ENCODE measurements at places on chromosomes 1 and 21. TPM values are rescaled to one million over a fixed set of nuclear protein-coding genes. Genes with fewer than 3 reads are reported as not detected.

DNA sequence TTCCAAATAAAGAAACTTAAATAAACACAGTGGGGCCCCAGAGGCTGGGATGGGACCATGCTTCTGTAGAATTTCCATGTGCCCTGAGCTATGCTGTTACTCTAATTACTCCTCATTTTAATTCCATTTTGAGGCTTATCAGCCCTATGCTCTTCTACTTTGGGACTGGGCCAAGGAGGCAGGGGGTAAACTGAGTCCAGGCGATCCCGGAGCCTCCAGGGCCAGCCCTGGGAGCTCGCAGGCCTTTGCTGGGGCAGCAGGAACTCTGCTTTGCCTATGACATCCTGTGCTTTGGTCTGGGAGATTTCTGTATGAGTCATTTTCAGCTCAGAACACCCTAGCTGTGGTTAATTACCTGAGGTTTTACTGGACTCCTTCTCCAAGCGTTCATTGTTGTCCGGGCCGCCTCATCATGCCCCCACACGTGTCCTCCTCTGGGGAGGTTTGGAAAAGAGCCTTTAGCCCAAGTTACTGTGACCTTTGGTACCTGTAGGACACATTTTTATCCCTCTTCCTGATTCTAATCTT, 95.7 kb downstream of the RHOU start:
- no peak for DNase-seq

DNA sequence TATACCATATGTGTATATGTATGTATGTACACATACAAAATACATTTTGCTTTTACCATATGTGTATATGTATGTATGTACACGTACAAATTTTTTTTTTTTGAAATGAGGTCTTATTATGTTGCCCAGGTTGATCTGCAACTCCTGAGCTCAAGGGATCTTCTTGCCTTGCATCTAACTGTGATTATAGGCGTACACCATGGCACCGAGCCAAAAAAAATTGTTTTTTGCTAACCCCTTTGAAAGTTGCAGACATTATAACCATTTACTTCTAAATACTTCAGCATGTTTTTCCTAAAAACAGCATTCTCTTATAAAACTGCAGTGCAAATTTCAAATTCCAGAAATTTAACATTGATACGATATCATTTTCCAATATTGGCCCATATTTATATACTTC, 147.0 kb downstream of the POU2F1 start:
- no peak for DNase-seq

- DNase-seq, result no peak
These were observed 125.4 kb upstream of the IGSF21 start for GRCh38 chr1:17982197-17982596.

GRCh38 chr1:203065191-203065590, 20.6 kb downstream of the MYOG start:
- DNase-seq, result no peak

GRCh38 chr1:165114022-165114888, 242.3 kb downstream of the LMX1A start:
- DNase-seq, result no peak

- DNase-seq, result no peak
These were observed 24.7 kb downstream of the KIAA0040 start for GRCh38 chr1:175167861-175168260.

DNA sequence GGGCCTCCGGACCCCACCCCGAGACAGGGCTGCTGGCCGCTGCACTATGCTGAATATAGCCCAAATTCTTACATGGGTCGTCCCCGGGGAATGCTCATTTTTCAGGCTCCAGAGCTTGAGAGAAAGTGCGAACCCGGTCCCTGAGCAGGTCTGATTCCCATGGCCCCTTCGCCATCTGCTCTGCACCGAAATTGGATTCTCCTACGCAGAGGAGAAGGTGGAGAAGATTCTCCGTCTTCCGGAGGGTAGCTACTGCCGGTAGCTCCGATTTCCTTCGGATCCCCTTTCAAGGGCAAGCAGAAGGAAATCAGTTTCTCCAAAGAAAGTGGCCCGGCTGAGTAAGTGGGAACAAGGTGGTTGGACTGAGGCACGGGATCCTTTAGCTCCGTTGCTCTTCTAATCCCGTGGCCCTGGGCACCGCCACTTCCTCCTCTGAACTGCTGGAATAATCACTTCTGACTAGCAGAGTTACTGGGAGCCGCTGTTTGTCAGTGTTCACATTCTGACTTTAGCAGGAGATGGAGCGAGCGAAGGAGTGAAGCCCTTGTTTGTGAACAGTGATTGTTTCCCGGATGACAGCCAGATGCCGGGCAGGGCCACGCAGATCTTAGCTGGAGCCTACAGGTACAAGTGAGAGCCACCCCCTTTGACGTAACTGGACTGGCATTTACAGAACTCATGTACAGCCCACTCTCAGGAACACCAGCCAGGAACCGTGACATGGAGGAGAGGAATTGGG, 1.1 kb upstream of the ZNF496 start:
- DNase-seq, result no peak

DNA sequence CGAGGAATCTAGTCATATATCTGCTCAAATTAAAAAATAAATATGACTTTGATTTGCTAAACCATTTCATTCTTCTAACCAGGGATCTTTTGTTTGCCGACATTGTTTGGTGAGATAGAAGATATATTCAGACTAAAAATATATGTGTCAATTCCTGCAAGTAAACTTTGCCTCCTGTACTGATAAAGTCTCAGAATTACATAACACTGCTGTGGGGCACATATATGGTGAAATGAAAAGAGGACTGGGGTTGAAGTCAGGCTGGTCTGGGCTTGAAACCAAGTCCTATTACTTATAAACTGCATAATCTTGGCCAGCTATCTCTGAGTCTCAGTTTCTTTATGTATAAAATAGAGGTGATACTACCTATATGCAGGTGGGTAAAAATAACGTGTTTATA, 9.8 kb downstream of the SCMH1 start:
- DNase-seq, result no peak

The AGL gene
- total RNA-seq, result 16.9 TPM

DNA sequence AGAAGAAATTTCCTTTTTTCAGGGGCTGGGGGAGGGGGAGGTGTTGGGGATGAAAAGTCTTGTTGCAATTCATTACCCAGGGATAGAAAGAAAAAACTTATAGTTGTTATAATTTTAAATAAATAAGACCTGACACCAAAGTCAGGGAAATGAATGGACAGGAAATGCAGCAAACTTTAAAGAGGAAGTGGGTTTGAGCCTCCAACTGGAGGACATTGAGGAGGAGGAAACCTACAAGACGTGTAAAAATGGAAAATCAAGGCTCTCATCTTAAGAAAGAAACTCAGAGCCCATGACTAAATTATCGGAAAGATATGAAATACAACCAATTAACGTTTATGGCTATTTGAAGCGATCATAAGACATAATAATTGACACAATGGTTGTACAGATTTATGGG, 54.4 kb downstream of the NIBAN1 start:
- DNase-seq, result no peak

DNA sequence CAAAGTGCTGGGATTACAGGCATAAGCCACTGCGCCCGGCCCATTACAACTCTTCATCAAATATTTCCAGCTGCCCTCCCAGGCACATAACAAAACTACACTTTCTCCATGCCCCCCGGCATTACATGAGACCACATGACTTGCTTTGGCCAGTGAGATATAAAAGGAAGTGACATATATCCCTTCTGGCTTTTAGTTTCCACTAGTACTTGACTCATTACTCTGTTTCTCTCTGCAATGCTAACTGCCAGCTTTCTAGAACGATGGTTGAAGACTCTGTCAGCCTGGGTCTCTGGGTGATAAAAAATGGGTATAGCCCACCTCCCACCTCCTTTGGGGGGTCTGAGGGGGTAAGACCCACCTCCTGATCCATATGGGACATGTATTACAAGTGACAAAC, 24.2 kb downstream of the ABL2 start:
- DNase-seq, result no peak

DNA sequence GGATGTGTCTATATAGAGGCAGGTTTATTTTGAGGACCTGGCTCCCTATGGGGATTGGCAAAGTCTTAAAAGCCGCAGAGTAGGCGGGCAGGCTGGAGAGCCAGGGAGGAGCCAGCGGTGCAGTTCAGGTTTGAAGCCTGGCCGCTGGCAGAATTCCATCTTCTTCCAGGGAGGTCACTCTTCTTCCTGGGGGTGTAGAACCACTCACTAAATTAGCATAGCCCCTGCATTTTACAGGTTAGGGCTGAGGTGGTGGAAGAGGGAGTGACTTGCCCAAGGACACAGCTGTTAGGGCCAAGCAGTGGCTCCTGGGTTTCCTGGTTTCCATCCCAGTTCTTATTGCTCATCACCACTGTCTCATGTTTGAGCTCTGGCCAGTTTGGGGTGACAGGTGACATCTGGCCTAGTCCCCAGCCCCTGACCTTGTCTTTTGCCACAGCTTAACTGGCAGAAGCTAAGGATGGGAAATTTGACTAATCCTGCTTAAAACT, 1.4 kb downstream of the PINK1 start:
- no peak for DNase-seq

GRCh38 chr1:44262414-44262813, 49.1 kb downstream of the DMAP1 start:
- DNase-seq, result no peak

The PCSK9 gene
- 8.6 TPM for total RNA-seq

DNA sequence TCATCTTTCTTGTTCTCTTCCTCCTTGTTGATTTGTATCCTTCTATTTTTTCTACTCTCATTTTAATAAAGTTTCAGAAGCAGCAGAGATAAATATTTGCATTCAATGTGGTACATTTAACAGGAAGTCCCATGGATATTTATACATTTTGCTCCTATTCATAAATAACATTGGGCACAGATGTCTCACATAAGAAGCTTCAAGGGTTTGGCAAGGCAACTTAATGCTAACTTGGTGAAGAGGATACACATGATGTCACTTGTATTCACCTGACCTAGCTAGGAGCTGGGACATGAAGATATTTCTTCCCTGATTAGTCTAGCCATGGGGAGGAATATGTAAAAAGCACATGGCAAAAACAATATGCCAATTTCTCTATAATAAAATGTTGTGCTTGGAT, 65.1 kb upstream of the DUSP10 start:
- no peak for DNase-seq

GRCh38 chr1:76268341-76268740, 193.8 kb downstream of the ST6GALNAC3 start:
- DNase-seq, result no peak

DNA sequence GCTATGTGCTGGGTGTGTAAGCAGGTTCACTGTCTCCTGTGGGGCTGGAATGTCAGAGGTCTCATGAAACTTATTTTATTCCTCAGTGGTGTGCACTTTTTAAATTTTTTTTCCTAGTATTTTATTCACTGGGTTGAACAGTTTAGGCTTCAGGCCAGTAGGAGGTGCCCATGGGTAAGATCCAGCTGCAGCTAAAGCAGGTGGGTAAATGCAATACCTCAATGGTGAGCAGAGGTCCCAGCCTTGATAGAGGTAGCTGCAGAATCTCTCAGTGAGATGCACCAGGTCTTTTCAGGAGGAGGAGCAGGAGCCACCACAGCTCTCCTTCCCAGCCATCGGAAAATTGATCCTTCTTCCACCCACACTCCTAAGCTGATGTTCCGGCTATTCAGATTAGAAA, 12.6 kb upstream of the OR6N2 start:
- no peak for DNase-seq

GRCh38 chr1:24830680-24831272, 85.5 kb downstream of the CLIC4 start:
- DNase-seq, result no peak

GRCh38 chr1:87560601-87561360, 232.1 kb downstream of the LMO4 start:
- no peak for DNase-seq

- no peak for DNase-seq
These were observed 234.5 kb downstream of the PLA2G4A start for GRCh38 chr1:187063271-187063670.

The FMO2 gene
- 58.3 TPM for total RNA-seq

DNA sequence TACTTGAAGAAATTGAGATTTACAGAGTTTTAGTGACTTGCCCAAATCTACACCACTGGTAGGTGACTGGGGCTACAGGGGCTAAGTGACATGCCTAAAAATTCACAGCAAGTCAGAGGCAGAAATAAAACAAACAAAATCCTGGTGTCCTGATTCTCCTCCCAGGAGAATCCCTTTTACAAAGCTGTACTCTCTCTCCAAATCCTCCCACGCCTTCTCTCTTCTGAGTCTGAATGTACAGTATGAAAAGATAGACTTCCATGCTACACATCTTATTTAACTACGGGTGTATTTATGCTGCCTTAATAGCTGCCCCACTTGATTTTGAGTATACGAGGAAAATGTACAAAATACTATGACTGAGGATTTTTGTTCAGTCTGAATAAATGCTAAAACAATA, 65.4 kb downstream of the SGIP1 start:
- DNase-seq, result no peak

The TSTD1 gene
- total RNA-seq, result 13.1 TPM

- no peak for DNase-seq
These were observed 18.2 kb downstream of the PLCH2 start for GRCh38 chr1:2494323-2494693.

DNA sequence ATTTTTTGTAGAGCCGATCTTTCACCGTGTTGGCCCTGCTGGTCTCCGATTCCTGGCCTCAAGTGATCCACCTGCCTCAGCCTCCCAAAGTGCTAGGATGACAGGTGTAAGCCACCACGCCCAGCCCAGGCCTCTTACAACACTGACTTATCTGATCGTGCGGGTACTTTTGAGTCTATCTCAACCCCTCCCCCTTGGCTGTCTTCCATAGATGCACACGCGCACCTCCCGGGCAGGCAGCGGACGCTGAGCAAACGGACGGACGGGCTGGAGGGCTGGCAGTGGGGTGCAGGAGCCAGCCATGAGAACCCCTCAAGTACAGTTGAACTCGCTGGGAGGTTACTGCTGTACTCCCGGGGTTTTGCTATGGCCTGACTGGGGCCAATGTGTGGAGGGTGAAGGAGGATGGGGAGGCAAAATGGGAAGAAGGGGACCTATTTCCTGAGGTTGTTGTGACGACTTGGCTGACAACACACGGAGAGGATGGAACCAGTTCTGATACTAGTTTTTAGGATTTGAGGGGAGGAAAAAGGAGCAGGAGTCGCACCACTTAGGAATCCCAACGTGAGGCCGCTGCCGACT, 959 bp downstream of the CD58 start:
- DNase-seq, result peak; percentile 64

DNA sequence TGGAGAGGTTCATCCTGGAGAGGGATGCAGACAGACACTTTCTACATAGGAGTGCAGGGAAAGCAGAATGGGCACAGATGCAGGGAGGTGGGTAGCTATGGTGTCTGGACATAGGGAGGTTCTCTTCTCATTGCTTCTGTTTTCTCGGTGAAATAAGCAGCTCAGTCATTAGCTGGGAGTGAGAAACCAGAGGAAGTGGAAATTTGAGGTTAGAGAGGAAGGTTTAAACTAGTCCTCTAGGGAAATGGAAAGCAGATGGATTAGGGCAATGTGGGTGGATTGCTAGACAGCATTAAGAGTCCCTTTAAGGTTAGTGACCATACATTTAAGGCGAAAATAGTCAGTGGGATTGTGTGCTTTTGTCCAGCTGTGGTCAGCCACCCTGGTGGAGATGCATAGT, 39.6 kb downstream of the MPZL1 start:
- DNase-seq, result no peak

The NFIA gene
- total RNA-seq, result 143 TPM

- DNase-seq, result no peak
These were observed 31.0 kb upstream of the EFCAB14 start for GRCh38 chr1:46749921-46750404.

The LRRC3 gene
- total RNA-seq, result 6.8 TPM

Data from sciatic nerve (tissue), 2 donors.